ENCODE measurements at places on chromosomes 2 and 18.
A peak's percentile ranks its signal among the peaks of the same experiment; 100 is the strongest.

DNA sequence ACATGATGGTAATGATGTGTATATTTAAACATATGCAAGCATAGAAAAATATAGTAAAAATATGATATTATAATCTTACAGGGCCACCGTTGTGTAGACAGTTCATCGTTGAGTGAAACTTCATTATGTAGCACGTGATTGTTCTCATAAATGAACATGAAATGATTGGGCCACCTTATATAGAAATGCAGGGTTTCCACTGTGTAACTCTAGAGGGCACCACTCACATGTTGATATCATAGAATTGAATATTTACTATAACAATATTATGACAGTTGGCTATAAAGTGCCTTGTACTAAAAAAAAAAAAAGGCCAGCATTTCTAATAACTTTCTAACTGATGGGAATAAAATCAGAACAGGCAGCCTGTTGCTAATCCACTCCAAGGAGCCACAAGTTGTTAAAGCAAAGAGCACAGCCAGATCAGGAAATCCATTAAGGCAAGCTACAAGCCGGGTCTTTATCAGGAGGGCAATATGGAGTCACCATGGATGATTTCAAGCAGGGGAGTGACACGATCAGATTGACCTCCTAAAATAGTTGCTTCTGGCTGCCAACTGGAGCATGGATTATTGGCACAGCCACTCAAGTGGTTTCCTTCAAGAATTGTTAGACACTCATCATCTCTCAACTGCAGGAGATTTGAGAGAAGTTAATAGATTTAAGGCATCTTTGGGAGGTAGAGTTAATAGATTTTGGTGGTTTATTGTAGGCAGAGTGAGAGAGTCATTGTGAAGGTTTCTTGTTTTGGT is 16.7 kb downstream of the IL1F10 start:
- no peak for DNase-seq

GRCh38 chr2:165203689-165204559 is at the start of gene SCN3A:
TSS of gene SCN3A (minus strand) at chr2:165204050. CDS start at chr2:165176394, 27,656 bp downstream.
- DNase-seq = peak; percentile 80

GRCh38 chr2:21407851-21408250 is 284.1 kb downstream of the TDRD15 start:
- no peak for DNase-seq

DNA sequence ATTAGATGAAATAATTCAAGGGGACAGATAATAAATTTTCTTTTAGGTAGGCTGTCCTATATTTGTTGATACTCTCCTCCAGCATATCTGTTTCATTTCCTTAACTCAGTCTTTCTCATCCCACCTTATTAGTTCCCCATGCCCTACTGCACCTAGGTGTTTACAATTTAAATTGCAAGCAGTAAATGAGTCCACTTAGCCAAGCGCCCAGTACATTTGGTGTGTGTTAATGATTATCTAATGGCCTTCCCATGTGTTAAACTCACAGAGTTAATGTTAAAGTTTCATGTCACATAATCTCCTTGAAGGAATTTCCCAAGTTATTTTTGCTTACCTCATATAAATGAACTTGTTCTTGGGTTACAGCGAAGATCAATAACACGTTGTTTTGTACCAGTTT is 31.2 kb downstream of the ITGB6 start:
- DNase-seq = no peak

- no peak for DNase-seq
Observed at GRCh38 chr2:112194482-112194881, 56.3 kb downstream of the FBLN7 start.

DNA sequence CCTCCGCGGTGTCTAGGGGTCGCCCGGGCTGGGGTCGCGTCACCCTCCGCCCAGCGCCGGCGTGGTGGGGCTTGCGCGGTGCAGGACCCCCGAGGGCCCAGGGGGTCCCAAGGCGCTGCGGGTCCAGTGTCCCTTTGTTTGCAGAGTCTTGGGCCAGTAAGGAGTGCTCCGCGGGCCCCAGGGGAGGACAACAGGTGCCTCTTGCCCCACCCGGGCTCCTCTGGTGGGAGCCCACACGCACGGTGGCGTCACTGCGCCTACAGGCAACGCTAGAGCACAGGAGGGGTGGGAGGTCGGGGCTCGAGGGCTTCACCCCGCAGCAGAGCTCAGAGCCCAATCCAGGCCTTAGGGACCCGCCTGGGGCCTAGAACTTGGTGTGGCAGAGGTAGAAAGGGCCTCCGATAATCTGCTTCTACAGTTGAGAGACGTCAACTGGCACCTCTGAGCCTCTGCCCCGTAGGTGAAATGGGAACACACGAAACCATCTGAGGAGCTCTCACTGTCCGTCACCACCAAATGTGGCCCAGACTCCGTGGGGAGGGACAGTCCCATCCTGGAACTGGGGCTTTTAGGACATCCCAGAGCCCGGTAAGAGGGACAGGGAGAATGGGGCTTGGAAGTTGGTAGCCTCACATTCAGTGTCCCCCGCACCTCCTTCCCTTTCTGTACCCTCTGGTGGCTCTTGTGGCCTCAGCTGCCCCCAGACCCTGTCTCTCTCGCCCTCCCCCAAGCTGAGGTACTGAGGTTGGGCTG is 1.4 kb downstream of the ARID5A start:
- no peak for DNase-seq

- no peak for DNase-seq
Observed at GRCh38 chr2:60052601-60053000, 500.9 kb downstream of the BCL11A start.

GRCh38 chr2:235077046-235077445 is 125.2 kb downstream of the SH3BP4 start:
- no peak for DNase-seq

- DNase-seq = no peak
Observed at GRCh38 chr2:113104054-113104611, 23.3 kb upstream of the IL1RN start.

- no peak for DNase-seq
Observed at GRCh38 chr18:59041296-59041695, 98.4 kb upstream of the SEC11C start.

GRCh38 chr2:223464071-223464470 is 138.1 kb downstream of the SCG2 start:
- no peak for DNase-seq
